ENCODE measurements at places on chromosomes 5 and 9.

DNA sequence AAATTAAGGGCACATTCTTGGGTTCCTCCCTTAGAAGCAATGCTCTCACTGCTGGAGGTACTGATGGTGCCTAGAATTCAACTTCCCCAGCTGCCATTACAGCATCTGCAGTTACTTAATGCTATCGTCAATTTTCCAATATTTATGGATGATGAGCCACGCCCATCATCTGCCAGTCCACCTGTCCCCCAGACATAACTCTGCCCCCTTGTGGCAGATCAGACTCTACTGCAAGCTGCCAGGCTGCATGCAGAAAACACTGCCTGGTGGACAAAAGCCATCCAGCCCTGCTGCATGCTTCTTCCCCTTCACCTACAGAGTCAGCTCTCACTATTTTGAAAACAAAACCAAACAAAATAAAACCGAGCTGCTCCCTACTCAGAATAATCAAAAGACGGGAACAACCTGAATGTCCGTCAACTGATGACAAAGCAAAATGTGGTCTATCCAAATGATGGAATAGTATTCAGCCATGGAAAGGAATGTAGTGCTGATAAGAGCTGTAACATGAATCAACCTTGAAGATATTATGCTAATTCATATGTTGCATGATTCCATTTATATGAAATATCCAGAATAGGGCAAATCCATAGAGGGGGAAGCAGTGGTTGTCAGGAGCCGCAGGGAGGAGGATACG is 66.4 kb downstream of the RETREG1 start:
- DNase-seq: peak; percentile 59

DNA sequence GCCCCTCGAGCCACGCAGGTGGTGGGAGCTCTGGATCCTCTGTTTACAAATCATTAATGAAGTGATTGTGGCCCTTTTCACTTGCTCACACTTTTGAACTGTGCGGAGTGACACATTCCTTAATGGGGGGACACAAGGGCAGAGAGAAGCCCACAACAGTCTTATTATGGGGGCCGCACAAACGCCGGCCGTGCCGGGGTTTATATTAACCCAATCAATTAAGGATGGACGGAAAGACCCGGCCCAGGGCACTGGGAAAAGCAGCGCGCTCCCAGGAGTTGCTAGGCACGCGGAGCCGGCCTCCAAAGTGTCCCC is 634.8 kb downstream of the IRX1 start:
- DNase-seq: no peak

DNA sequence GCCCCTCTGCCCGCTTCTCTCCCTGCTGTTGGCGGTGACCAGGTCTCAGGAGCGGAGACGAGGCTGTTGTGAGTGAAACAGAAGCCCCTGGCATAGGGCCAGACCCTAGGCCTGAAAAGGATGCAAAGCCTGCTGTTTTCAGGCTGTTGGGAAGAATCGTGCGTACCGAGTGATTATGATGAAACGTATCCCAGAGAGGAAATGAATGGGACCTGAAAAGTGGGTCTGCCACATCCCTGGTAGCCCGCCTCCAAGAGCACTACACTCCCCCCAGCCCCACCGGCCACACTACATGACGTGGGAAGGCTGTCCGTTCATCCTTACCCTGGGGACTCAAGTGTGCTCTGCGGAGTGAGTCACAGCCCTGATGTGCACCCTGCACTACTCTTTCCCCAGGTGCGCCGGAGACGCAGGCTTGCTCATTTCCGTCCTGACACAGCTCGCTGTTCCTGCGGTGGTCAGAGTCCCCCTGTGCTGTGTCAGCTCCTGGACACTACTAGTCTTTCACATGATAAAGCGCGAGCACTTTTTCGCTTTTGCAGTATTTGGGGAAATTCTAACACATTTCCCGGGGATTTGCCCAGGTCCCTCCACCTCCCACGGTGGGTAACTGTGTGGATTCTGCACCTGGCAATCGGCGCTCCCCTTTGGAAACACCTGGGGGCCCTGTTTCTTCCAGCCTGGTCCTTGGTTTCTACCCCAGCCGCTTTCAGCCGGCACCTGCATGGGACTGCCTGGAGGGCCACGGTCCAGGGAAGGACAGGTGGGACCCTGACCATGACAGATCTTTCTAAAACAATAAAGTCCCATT is 91.5 kb downstream of the ANKRD33B start:
- no peak for DNase-seq

DNA sequence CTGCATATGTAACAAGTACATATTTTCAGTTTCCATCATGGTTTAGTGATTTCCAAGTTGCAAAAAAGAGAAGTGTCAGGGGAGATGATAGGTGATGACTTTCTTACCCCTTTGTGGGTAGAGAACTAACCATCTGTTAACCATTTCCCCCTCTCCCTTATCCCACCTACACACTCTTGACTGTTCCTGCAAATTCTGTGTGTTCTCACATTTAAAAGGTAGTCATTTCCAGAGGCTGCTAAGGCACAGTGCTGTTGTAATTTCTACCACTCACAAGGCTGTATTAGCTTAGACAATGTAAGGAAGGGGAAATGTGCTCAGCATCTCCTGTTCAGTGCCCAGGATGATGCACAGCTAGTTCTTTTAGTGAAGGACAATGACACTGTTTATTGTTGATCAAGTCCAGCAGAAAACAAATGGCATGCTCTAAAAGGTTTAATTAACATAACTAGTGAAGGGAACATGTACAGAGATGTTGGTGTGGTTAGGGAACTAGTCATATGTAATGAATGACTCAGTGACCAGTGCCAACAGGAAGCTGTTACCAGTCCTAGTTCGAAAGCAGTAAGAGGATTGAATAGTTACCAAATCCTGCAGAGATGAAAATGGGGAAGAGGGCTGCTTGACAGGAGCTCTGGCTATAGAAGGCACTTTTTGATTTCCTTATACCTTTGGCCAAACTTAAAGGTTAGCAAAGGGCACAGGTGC is 165.1 kb downstream of the PLK2 start:
- DNase-seq: peak; percentile 24

DNA sequence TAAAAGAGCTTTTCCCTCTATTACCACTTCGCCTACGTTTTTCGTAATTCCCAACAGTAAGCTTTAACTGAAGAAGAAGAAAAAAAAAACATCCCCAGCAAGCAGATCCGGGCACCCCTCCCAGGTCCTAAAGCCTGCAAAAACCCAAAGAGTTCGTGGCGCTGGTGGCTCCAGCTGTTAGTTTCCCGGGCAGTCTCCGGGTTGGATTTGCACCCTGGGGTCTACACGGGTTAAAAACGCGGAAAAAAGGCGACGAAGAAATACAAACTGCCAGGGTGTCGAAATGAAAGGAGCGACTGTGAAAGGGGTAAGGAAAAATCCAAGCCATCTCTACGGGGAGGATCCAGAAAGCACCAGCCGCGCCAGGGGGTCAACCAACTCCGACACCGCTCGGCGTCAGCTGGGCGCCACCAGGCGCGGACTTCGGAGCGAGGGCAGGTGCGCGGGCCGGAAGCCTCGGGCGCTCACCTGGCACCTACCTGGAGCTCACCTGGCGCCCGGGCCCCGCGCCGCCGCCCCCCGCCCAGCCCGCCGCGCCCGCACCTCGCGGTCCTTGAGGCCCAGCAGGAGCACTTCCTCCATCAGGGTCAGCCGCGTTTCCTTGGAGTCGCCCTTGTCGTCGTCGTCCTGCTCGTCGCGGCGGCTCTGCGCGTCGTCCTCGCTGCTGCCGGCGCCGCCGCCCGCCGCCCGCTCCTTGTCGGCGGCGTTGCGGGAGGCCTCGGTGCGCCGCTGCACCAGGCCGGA is 680 bp downstream of the GOLPH3 start:
- DNase-seq: peak; percentile 48
